ENCODE measurements at places on chromosomes 13 and 19.

GRCh38 chr13:76499891-76500290 lies 386.3 kb downstream of the KCTD12 start:
- no peak for DNase-seq

- DNase-seq = no peak
Observed at GRCh38 chr19:43901395-43902390, 33.4 kb downstream of the ZNF45 start.

GRCh38 chr13:88429862-88430261 lies 758.7 kb downstream of the SLITRK5 start:
- no peak for DNase-seq

GRCh38 chr13:37069597-37070103 lies 10.2 kb upstream of the SUPT20H start:
- DNase-seq = no peak

DNA sequence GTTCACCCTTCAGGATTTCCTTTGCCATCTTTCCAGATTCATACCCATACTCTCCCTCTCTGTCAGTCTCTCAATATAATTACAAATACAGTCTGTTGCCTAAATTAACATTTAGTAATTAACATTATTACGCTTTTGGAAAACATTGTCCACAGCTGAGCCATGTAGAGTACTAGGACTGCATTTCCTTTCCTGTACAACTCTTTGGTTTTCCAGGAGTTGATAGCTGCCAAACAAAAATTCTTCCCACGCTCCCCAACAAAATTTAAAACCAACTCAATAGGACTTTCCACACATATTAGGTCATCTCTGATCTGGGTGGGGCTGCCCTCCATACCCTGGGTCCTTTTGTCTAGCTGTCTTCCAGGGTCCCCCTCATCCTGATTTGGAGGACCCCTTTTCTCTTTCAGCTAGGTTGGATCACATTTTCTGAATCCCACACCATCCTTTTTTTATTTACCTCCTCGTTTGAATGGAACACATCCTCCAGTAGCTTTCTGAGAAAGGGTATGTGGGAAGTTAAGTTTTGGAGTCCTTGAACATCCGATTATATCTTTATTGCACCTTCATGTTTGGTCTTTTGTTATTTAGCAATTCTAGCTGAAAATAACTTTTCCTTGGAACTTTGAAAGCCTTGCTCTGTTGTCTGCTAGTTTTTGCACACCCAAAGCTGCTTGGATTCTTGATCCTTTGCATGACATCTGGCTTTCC lies 17.7 kb downstream of the ONECUT3 start:
- no peak for DNase-seq

DNA sequence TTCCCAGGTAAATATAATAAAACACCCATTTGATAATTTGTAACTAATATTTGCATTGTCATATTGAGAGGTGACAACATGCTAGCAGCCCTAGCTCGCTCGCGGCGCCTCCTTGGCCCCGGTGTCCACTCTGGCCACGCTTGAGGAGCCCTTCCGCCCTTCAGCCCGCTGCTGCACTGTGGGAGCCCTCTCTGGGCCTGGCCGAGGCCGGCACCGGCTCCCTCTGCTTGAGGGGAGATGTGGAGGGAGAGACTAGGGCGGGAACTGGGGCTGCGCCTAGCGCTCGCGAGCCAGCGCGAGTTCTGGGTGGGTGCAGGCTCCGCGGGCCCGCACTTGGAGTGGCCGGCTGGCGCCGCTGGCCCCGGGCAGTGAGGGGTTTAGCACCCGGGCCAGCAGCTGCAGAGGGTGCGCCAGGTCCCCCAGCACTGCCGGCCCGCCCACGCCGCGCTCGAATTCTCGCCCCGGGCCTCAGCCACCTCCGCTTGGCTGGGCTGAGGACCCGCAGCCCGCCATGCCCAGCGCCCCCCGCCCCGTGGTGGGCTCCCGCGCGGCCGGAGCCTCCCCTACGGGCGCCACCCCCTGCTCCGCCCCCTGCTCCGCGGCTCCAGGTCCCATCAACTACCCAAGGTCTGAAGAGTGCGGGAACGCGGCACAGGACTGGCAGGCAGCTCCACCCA lies 594.4 kb downstream of the SLITRK6 start:
- DNase-seq = no peak

DNA sequence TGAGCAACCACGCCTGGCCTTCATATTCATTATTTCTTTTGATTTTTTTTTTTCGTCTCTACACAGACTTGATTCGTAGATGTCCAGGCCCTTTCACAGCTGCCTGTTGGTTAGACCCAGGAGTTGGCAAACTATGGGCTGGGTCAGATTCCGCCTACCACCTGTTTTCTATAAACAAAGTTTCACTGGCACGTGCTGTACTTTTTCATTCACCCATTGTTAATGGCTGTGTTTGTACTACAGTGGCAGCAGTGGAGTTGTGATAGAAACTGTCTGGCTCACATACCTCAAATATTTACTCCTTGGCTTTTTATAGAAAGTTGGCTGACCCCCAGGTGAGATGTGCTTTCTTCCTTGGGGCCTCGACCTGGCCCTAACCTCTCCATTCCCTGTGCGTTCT lies 72.9 kb upstream of the TEX29 start:
- DNase-seq = no peak

DNA sequence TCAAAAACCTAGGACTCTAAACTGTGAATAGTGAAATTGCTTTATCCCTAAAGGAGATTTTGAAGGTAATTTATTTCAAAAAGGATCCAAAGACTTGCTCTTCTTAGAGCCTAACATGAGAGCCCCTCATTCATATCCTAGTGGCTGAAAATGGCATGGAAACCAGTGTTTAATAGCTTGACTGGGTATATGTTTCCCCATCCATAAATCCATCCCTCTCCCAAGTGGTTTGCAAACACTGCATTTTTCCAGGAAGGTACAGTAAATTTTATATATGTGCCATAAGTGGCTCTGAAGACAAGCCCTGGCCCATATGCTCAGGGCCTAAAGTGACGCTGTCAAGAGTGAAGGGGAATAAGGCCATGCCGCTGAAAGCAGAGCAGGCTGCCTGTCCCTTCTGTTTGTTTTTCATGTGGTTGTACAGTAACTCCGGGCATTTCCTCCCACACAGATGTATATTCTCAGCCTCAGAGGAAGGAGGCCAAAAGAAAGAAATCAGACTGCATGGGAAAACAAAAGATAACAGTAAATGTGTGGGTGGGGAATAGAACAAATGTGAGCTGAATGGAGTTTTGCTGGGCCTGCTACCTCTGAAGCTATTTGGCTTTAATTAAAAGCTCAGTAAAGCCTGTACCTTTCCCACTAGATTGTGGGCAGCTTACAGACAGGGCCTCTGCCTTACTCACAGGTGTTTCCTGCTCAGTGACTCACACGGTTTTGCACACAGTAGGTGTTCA lies 181.9 kb downstream of the PCDH9 start:
- DNase-seq = no peak

DNA sequence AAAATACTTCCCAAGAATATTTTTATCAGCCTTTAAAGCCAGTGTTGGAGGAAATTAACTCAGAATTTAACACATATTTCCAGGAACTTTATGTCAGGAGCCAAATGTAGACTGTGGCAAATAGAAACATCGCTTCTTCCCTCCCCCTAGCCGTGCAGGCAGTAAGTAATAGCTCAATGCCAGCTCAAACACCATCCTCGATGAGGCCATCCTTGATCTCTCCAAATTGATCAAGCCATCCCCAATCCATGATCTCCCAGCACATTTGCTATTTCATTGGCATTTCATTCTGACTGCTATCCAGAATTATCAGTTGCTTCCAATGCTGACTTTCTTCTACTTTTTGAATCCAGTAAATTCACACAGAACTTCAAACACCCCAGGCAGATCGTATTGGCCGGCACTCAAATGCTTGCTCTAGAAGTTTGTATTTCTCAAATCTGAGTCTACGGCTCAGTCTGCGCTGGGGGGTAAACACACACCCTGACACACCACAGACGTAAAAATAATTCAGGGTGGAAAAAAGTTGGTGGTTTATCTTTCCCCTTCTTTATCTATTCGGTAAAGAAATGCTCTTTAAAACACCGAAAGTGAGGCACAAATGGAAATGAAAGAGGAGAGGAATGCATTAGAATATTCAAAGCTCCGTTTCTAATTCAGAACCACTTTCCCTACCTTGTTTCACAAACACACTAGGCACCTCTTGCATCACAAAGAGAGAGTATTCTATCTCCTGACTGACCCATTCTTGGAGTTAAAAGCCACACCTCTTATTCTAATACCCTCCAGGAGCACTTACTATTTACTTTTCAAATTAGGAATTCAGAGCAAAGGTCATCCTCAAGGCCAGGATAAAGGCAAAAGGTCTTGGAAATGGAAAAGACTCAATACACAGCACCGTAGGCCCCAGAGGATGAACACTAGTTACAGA lies 991 bp downstream of the OBI1 start:
- no peak for DNase-seq

DNA sequence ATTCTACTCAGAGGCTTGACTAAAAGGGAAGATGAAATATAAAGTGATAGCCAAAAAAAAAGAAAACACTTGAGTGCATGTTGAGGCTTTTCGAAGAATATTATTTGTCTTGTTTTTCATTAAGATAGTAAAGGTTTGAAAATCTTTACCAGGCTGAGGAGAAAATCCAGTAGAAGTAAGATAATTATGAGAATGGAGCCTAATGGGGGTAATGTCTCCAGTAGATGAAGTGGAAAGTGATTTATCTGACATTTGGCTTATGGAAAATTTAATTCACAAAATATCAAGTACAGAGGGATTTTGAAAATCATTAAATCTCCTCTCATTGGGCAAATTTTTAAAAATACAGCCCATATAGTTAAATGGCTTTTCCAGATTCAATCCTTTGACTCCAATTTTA lies 274.9 kb downstream of the SPRY2 start:
- no peak for DNase-seq

- DNase-seq = no peak
Observed at GRCh38 chr19:50820086-50820485, 3.5 kb downstream of the KLK1 start.

DNA sequence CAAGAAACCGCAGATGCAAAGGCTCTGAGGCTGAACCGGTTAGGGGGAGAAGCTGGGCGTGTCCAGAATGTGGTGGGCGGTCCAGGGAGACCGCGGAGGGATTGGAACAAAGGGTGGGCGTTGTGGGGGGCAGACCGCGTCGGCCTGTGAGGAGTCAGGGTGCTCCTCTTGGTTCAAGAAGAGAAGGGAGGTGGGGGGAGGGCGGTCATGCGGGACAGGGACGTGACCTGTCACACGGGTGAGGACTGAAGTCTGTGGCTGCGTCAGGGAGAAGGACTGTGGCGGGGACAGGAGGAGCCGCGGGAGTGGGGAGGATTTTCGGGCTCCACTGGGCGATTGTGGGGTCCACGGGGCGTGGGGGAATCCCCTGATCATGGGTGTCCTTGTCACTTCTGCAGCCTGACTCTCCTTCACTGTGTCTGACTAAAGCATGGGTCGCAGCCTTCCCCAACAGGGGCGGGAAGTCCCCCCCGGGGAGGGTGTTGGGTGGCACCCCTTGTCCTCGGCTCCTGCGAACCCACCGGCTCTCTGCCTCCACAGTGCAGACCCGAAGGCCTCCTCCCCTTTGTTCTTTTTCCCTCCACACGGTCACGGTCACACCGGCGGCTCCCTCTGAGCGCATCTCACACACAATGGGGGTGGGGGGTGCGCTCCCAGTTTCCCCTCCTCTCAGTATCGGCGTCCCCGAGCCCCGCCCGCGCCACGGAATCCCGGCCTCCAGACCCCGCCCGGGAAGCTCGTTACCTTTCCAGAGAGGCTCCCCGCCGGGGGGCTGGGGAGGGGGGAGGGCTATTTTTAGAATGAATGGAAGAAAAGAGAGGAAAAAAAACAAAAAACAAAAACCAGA lies 16.4 kb upstream of the KCNN1 start:
- no peak for DNase-seq

All from HS-5 (cell line).